ENCODE measurements at places on chromosomes 6 and 20.

GRCh38 chr6:18471232-18471964 is 84.2 kb downstream of the RNF144B start:
- DNase-seq = no peak

DNA sequence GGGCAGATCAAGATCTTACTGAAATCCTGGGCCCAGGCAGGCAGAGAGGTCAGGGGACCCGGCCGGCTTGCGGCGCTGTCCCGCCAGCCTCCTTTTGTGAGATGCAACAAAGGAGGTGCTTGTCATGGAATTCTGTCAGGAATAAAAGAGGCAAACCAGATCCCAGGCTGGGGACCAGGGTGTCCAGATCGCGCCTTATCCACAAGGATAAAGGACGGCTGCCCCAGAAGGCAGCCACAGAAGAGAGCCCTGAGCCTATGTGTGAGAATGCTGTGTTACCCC is 42.6 kb upstream of the CDH22 start:
- DNase-seq = no peak

DNA sequence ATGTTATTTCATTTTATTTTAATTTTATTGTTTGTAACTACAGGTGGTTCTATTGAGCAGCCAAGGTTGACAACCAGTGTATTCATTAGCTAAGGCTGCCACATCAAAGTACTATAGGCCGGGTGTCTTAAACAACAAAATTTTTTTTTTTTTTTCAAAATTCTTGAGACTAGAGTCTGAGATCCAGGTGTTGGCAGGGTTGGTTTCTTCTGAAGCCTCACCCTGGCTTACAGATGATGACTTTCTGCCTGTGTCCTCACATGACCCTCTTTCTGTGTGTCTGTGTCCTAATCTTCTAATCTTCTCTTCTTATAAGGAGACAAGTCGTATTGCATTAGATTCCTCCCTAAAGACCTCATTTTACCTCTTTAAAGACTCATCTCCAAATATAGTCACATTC is 208.4 kb downstream of the MANEA start:
- DNase-seq = no peak

DNA sequence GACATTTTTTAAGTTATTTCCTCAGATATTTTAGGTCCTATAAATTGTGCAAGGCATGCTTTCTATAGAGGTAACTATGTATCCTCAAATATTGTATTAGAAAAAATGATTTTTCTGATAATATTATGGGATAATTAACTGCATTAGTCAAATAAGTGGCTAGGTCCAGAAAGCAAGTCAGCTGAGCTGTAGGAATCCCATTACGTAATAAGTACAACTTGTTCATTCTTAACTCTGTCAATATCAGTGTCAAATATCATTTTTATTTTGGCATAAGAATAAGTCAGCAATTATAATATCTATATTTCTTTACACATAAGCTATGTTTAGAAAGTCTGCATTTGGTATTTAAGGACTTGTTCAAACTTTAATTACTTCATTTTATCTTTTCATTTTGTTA is 830.9 kb upstream of the GJE1 start:
- DNase-seq = no peak

DNA sequence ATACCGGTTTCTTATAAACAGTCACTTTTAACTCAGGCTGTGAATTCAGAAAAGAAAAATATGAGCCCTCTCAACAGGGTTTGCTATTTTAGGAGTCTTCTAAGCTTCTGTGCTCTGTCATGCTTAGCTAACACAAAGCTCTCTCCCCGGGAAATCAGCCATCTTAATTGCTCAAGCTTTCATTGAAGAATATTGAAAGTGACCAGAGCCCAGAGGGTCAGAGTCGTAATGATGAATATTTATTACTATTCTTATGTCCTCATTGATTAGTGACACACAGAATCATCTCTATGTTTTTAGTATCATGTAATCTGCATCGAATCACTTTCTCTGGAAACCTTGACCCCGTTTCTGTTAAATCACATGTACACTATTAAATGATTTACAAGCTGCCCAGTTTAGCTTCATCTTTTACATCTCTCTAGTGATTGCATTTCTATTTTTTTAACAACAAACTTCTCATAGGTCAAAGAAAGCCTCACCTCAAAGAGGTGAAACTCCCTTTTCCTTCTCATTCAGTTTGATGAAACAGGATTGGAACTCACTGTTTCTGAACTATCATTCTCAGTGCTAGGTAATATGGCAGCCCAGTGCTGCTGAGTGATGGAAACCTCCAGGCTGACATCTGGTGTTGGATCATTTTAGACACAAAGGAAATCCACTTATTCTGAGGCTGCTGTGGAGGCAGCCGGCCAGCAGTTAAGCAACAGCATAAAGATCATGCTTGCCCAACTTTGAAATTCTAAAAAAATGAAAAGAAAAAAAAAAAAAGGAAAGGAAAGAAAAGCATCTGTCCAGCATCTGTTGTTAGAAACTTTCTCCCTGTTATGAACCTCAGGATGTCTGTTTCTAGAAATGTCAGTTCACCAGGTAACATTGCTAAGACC is 96.3 kb downstream of the RFPL4B start:
- peak; percentile 92 for DNase-seq

DNA sequence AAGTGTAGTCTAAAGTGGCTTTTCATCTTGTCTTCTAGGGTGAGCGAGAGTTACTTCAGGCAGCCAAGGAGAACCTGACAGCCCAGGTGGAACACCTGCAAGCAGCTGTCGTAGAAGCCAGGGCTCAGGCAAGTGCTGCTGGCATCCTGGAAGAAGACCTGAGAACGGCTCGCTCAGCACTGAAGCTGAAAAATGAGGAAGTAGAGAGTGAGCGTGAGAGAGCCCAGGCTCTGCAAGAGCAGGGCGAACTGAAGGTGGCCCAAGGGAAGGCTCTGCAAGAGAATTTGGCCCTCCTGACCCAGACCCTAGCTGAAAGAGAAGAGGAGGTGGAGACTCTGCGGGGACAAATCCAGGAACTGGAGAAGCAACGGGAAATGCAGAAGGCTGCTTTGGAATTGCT is 27.1 kb downstream of the C20orf173 start:
- DNase-seq = no peak

- no peak for DNase-seq
These were observed 9.2 kb downstream of the OR2A4 start for GRCh38 chr6:131692031-131692430.

- DNase-seq = no peak
These were observed 13.2 kb upstream of the IRF4 start for GRCh38 chr6:378090-378957.

DNA sequence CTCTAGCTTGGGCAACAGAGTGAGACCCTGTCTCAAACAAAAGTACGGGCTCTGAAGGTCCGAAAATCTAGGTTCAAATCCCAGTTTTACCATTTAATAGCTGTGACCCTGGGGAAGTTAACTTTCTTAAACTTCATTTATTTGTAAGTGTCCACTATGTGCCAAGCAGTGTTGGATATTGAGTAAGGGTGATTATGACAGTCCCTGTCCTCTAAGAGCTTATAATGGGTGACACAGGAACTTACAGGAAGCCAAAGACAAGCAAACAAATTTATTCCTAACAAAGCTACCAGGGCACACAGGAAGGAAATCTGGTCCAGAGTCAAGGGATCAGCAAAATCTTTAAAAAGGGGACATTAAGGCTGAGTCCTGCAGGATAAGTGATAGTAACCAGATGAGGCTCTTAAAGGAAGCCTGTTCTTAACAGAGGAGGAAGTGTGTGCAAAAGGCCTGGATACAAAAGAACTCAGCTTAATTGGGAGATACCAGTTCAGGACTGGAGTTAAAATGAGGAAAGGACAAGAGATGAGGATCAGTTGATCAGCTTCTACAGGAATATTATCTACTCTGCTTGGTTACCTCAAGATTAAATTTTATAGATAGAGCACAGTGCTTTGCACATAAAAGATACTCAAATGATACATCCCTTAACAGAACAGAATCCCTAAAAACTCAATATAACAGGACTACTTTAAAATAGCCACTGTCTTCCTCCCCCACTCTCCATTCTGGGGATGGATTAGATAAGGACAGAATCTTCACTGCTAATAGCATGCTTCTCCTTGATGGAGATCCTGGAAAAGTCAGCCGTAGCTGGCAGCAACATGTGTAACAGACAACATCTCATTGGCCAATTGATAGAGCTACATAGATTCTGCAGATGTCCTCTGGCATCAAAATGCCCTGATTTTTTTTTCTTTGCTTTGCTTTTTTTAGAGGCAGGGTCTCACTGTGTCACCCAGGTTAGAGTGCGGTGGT is 6.1 kb downstream of the SNX3 start:
- no peak for DNase-seq

DNA sequence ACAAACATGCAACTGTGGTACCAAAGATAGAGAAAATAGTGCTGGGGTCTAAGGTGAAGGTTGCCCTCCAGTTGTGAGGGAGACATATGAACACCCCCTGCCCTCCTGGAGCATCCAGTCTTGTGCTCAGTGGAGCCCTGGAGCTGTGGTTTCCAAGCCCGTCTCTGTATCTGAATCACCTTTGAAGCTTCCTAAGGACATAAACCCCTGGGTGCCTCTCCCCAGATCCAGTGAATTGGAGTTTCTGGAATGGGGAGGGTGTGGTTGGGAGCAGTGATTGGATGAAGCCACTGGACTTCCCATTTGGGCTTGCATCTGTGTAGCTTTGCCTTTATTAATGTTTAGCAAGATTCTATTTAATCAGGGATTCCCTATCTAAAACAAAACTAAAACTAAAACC is 22.4 kb upstream of the E2F3 start:
- no peak for DNase-seq

DNA sequence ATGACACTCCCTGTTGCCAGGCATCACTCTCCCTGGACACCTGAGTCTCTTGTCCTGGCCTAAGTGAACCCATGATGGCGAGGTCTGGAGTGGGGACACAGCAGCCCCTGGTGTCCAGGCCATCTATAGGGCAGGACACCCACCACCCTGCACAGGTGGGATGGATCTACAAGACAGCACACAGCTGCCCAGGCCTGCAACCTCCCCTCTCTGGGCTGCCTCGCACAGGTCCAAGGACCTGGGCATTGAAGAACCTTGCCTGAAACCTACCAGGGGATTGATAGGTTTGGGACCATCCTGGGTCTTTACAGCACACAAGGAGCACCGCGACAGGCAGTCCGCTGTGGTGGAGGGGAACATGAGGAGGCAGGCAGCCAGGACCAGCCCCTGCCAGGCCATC is 11.2 kb downstream of the PDYN start:
- no peak for DNase-seq

DNA sequence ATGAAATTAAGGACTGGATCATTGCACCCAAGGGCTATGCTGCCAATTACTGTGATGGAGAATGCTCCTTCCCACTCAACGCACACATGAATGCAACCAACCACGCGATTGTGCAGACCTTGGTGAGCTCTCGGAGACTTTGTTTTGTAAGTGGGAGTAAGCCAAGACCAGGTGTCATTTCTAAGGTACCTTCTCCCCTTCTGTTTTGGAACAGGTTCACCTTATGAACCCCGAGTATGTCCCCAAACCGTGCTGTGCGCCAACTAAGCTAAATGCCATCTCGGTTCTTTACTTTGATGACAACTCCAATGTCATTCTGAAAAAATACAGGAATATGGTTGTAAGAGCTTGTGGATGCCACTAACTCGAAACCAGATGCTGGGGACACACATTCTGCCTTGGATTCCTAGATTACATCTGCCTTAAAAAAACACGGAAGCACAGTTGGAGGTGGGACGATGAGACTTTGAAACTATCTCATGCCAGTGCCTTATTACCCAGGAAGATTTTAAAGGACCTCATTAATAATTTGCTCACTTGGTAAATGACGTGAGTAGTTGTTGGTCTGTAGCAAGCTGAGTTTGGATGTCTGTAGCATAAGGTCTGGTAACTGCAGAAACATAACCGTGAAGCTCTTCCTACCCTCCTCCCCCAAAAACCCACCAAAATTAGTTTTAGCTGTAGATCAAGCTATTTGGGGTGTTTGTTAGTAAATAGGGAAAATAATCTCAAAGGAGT is 30.4 kb downstream of the TXNDC5 start:
- no peak for DNase-seq

DNA sequence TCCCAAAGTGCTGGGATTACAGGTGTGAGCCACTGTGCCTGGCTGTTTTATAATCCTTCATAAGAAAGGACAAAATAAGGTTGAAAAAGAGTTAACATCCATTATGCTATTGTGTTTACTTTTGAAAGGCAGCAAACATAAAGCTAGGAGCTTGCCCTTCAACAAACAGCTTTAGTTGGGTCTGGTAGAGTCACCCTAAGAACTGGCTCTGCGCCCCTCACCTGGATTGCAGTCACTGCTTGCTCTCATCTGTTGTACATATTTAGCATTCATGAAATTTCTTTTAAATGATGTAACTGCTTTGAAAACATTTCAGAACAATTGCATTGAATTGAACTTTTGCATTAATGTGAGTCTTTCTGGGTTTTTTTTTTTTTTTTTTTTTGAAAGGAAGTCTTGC is 38.9 kb downstream of the JARID2 start:
- DNase-seq = no peak

- no peak for DNase-seq
These were observed 101.2 kb downstream of the TTLL2 start for GRCh38 chr6:167426084-167426483.

DNA sequence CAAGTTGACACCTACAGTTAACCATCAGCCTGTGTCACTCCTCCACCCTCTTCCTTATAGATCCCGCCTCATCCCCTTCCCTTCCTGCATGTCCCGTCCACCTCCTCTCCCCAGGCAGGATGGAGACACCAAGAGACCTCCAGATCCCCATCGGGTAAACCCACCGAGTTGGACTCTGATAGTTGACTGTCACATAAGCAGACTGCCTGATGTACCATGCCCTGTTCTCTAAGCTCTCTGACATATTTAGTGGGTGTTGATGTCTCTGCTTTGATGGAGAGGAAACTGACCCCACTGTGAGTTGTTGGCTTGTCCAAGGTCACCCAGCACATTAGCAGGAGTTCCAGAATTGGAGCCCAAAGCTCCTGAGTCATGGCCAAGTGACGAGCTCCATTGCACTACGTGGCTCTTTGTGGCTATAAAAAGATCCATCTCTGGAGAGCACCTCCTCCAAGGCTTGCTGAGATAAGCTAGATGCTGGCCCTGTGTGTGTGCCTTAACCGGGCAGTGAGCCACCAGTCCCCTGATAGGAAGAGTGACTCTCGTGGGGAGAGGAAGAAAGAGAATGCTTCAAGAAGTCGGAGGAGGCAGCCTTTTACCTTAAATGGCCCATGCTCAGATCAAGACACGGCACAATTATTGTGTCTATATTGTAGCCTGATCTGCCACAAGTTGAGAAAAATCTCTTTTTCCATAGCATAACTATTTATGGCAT is 236.0 kb upstream of the ECI2 start:
- DNase-seq = no peak

DNA sequence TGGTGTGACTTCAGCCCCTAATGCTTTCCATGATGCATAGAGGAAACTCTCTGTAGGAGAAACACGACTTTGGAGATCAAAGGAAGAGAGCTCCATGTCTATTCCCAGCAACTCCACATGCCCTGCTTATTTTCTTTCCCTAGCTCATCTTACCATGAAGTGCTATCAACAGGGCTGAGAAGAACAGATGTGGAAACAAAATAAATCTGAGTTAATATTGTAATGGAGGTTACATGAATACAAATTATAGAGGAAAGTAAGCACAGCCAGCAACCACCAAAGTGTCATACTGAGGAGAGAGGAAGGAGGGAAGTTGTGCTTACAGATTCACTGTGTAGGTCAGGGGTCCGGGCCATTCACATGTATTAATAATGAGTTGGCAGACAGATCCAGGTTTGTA is 157.5 kb downstream of the RFPL4B start:
- peak; percentile 63 for DNase-seq

GRCh38 chr6:4603291-4603690 is 172.9 kb upstream of the CDYL start:
- no peak for DNase-seq

GRCh38 chr20:63208346-63208909 is 7.5 kb downstream of the YTHDF1 start:
- DNase-seq = no peak

GRCh38 chr6:124613031-124613430 is 349.2 kb upstream of the RNF217 start:
- DNase-seq = peak; percentile 27

Measured in eye (tissue), 1 donor.